ENCODE measurements at places on chromosomes 4 and X.

DNA sequence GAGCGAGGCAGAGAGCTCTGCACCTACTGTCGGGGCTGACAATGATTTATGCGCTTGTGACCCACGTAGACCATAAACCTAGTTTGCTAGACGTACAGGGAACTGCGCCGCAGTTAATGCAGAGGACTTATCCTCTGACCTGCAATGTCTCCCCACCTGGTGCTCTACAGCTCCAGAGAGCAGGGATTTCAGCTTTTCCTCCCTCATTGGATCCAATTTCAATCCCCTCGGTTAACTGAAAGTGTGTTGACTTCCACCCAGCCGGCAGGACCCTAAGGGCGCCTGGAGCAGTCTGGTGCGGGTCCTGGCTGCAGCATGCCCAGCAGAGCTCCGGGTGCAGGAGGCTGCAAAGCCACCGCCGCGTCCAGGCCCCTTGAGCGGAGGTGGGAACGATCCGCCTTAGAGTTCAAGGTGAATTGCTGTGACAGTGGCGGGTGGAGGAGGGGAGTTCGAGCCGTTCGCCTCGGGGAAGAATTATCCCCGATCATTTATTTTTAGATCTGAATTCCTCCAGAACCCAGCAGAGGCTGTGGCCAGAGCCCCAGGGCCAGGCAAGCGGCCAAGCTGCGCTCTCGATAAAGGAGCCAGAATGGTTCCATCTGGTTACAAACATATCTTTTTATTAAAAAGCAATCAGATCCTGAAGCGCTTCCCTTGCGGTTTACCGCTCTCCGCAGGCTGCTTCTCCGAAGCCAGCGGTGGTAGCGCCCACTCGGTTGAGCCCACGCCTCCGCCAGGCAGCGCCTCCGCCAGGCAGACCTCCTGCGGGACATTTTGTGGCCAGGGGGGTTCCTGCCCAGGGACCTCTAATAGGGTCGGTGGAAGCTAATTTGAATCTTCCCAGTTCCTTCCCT is 66.0 kb downstream of the FBXO8 start:
- DNase-seq, result no peak

DNA sequence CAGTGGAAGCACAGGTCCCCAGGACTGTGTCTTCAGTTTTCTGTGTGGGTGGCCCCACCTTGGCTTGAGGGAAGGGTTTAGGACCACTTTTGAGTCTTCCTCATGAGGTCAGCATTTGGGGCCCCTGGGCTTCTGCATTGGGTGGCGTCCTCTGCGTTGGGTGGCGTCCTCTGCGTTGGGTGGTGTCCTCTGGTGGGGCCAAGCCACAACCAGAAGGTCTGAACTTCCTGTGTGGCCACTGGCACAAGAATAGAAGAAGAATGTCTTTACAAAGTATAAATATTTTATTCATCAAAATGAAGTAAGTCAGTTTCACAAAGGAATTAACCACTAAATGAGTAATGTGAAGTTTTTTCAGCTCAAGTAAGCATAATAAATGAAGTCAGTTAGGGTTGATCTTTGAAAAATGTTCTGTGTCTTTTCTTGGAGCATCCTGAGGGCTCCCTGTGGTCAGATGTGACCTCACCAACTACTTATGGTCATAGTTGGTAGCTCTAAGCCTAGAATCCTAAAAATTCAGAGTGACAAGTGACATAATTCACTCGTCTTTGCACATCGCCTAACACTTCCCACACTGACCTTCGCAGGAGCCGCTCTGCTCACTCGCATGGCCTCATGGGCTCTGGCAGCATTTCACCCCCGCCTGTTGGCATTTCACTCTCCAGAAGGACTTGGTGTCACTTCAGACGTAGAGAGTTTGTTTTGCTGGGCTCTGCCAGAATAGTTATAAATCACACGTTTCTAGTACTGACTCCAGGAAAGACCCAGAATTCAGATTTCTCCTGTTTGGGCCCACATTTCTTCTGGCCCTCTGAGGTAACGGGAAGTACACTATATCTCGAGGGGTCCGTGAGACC is 39.0 kb upstream of the HGFAC start:
- no peak for DNase-seq

GRCh38 chr4:37489697-37490096 is 196.5 kb downstream of the RELL1 start:
- DNase-seq, result no peak

DNA sequence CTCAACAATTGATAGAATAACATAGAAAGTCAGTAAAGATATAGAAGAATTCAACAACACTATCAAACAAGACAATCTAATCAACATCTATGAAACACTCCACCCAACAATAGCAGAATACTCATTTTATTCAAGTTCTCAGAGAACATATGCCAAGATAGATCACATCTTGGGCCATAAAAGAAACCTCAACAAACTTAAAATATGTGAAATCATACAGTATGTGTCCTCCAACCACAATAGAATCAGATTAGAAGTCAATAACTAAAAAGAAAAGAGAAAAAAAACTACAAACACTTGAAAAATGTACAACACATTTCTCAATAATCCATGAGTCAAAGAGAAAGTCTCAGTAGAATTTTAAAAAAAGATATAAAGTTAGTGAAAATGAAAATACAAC is 78.6 kb upstream of the LDB2 start:
- DNase-seq, result no peak

- DNase-seq, result no peak
These were observed 112.9 kb downstream of the FRYL start for GRCh38 chr4:48667148-48667547.

- DNase-seq, result no peak
These were observed 9.7 kb upstream of the RHOXF1 start for GRCh38 chrX:120125444-120125843.

DNA sequence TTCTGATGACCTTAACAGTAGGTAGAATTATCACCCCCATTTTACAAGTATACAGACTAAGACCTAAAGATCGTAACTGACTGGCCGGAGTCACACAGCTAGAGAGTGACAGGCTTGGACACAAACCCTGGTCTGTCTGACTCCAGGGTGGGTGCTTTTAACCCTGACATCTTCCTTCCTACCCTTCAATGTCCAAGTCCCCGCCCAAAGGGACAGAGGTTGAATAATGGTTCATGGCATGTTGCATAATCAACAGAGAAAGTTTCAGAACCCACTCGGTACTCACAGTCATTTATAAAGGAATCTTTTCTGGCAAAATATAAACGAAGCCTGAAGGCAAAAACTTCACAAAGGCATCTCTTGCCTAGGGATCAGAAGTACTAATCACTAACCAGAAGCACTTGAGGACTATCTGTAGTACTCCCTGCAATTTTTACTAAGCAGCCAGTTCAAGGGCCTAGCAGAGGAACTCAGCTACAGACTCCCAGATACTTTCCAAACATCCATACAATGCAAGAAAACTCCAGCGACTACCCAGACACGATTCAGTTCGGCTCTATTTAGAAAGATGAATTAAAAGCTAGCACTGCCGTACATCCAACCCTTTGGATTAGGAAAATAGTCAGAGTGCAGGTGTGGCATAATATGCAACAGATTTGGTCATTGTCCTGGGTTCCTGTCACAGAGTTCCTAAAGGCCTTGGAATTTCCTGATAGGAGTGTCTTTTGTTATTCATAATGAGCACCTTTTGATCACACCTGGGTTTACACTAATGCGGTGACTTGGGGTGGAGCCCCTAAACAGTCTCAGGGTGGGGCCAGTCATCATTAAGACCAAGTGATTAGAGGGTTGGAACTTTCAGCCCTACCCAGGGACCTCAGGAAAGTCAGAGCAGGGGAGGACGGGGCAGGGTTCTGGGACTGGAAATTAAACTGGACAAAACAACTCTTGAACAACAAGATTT is 44.0 kb downstream of the RELL1 start:
- DNase-seq, result no peak

- DNase-seq, result no peak
These were observed 440.0 kb upstream of the PCDH10 start for GRCh38 chr4:132709056-132709455.

- no peak for DNase-seq
These were observed 85.4 kb downstream of the TIGD2 start for GRCh38 chr4:89196745-89197144.

DNA sequence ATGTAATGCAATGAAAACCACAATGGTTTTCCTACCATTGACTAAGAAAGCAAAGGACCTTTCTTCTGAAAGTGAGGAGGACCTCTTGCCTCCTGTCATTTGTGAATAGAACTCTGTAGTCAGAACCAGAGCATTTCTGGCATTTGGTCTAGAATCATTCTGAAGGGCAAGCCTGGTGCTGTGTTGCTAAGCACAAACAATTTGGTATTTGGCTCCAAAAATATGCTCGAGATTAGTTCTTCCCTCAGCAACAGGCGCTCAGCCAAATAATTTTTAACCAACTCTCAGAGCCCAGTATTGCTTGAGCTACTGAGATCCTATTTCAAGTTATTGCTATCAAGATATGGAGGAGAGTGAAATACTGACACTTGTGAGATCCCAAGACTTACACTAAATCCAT is 71.0 kb downstream of the SNCA start:
- no peak for DNase-seq

- no peak for DNase-seq
These were observed 2183.9 kb upstream of the TENM3 start for GRCh38 chr4:180059216-180059881.

GRCh38 chr4:171621646-171622045 is 191.6 kb upstream of the GALNTL6 start:
- no peak for DNase-seq

- no peak for DNase-seq
These were observed 24.7 kb downstream of the NDST3 start for GRCh38 chr4:118058955-118059354.

DNA sequence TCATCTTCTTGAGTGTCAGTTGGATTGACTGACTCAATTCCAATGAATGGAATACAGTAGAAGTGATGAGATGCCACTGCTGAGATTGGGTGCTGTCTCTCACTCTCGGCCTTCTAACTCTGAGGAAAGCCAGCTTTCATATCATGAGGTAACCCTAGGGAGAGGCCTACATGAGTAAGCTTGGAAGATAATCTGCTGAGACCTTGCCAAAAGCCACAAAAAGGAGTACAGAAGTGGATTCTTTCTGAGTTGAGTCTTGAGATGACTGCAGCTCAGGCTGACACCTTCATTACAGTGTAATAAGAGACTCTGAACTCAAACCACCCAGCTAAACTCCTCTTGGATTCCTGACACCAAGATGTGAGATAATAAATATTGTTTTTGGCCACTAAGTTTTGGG is 537.4 kb upstream of the MAGEB18 start:
- no peak for DNase-seq

DNA sequence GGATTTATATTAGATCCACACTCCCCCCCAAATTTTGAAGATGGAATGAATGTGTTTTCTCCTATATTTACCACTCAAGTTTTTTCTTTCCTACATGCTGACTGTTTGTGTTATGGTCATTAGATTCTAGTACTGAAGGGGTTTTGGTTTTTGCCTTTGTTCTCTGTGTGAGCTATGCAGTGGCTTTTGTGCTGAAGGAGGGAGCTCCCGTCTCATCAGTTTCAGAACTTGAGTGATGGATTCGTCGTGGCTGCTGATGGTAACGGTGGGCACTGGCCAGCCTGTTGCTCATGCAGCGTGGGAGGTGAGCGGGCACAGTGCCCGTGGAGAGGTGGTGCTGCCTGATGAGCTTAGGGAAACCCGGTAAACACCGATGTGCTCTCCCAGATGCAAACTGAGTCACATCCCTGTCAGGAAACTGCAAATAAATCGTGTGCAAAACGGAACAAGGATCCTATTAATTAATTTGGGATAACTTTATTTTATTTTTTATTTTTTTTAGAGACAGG is 101.5 kb downstream of the SORBS2 start:
- DNase-seq, result peak; percentile 68

GRCh38 chrX:856566-857290 is 226.1 kb downstream of the SHOX start:
- no peak for DNase-seq

DNA sequence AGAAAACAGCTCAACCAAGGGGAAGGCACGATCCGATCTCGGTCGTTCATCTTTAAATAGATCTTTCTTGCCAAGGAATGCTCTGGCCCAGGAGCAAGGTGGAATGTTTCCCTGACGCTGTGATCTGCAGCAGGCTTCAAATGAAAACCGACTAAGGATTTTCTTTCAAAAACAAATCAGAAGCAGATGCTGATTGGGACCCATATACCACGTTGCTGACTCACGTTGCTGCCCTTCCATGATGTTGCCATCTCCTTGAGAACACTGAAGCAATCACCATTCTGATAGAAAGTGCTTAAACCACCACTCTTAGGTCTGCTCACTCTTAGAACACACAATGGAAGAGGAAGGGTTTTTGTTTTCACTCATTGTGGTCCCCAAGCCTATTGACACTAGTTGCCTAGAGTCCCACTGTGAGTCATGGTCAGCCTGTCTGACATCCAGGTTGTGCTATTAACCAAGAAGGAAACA is 26.1 kb downstream of the LAMTOR3 start:
- no peak for DNase-seq

- no peak for DNase-seq
These were observed 212.8 kb upstream of the PDE5A start for GRCh38 chr4:119841361-119841760.

- no peak for DNase-seq
These were observed 55.7 kb upstream of the CCDC160 start for GRCh38 chrX:134181275-134181660.

GRCh38 chr4:175671491-175671934 is 140.6 kb downstream of the GPM6A start:
- no peak for DNase-seq

GRCh38 chr4:56468097-56468422 is 643 bp downstream of the SRP72 start:
- no peak for DNase-seq

DNA sequence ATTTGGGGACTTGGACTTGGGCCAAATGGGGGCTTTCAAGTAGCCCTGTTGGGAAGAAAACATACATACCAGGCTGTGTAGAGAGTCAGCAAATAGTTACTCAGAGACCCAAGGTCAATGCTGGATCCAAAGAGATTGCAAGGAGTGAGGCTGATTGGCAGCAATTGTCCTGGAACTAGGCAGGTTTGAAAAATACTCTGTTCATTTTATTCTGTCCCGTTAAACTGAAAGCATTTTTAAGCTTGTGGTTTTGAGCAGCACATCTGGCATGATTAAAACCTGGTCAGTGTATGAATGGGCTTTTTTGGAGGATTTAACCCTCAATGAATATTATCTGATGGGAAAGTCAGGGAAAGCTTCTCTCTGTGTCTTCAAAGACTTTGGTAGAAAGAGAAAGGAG is 294.3 kb upstream of the BOD1L1 start:
- no peak for DNase-seq

DNA sequence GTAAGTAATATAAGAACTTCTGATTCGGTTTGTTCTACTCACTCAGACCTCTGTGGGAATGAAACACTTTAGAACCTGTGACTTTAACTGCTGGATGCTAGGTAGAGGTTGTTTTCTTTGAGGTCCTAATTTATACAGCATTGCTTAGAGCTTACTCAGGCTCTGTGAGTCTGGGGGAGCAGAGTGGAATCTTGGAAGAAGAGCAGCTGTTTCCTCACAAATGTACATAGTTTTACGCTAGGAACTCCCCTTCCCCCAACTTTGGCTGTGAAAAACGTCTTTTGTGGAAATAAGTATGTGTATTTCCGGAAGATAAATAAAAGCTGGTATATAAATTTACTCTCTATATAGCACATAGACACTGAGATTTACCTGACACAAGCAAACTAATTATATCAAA is 141.4 kb downstream of the NAA11 start:
- no peak for DNase-seq

- DNase-seq, result no peak
These were observed 80.0 kb downstream of the ARSJ start for GRCh38 chr4:113899271-113900070.

All from omental fat pad (tissue), 4 donors.